ENCODE measurements at places on chromosomes 7 and 10.
A peak's percentile ranks its signal among the peaks of the same experiment; 100 is the strongest.

GRCh38 chr10:82267465-82267864 lies 392.5 kb downstream of the NRG3 start:
- no peak for DNase-seq

DNA sequence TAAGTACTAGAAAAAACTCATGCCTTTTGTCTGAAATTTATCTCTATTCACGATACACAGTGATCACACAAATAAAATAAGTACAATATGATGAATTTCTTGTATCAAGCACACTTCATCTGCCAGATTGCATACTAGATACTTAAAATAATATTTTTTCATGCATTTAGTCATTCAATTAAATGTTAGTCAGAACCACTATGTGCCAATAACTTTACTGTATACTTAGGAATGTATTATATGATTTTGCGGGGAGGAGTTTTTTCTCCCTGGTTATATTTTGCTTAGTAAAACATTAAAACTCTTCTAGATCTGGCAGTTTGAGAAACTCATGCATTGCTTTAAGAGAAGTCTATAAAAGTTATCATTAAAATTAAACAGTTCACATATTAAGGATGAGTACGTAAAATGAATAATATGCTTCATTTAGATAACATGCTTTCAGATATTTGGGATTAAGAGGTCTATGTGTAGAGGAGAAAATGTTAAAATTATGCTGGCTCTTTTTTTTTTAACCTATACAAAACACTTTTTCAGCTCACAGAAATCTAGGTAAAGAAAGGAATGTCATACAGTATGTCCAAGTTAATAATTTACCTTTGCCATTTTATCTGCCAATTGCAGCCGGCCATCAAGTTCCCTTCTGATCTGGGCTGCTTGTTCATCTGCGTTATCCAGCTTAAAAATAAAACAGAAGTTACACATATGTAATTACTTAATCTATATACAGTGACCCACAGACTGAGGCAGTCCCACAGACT lies 70.1 kb downstream of the RNF133 start:
- no peak for DNase-seq

- no peak for DNase-seq
Observed at GRCh38 chr10:125146791-125147579, 13.4 kb downstream of the CTBP2 start.

DNA sequence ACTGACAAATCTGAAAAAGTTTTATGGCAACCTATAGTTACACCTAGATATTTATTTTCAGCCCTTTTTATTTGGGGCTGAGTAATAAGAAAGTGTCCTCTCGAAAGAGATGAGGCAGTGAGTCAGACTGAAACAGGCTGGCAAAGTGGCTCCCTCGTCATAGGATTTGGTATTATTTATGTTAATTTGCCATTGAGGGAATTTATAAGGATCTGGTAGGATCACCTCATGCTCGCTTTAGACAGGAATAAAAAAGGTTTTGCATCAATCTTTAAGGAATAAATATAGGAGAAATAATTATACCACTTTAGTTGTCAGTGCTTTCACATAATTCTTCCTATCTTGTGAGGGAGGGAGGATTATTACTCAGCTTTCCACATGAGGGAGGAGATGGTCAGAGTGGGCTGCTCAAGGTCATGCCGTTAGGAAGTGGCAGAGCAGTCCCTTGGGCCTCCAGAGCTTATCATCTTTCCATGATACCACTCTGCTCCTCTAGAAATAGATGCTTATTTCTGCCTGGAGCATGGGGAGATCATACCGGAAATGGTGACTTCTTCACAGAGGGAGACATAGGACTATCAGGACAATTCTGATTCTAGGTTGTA lies 356.8 kb downstream of the GPR158 start:
- DNase-seq = no peak

GRCh38 chr7:55132890-55133551 lies 114.2 kb downstream of the EGFR start:
- no peak for DNase-seq

- DNase-seq = no peak
Observed at GRCh38 chr7:87129848-87130247, 22.4 kb upstream of the DMTF1 start.

GRCh38 chr10:79243181-79244067 lies 103.8 kb upstream of the PPIF start:
- peak; percentile 50 for DNase-seq

DNA sequence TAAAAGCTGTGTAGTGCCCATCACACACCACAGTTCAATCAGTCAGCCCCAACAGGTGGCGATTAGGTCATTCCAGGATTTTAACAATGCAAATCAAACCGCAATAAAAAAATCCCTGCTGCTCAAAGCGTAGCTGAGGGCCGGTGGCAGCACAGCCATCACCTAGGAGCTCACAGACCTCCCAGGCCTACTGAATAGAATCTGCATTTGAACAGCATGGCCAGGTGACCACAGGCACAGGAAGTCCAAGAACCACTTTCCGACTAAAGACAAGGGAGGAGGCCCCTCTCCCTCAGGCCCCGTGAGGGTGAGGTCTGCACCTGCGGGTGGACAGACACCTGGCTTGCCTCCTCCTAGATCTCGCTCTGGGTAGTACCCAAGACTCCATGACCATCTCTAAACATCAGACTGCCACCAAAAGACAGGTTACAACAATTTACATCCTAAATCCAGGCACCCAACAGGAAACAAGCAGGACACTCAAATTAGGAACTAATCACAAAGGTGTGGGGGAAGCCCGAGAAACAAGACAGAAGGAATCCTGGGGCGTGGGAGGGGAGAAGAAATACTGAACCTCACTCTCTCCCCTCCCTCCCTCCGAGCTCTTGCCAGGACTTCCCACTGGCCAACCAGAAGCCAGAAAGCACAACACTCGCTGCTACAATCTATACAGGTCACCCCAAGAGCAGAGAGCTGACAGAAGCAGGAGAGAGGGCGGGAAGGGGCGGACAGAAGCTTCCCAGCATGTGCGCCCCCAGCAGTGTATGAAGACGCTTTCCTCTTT lies 19.2 kb downstream of the GNA12 start:
- no peak for DNase-seq

DNA sequence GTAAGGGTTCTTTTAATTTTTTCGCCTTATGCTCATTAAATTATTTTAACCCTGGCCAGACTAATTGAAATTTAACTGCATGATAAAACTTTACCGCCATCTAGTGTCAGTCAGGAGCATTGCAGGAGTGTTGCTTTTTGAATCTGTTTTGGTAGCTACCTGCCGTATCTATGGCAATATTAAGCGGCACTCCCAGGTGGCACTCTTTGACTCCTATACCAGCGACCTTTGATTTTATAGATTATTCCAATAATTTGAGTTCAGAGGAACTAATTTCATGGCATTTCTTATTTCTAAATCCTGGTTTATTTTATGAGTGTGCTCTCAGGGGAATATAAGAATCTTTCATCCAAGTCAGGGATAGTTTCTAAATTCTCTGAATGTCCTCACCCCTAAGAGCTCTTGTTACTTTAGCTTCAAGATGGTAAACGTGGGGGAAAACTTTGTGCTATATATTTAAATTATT lies 198.9 kb downstream of the REEP3 start:
- DNase-seq = peak; percentile 72

- no peak for DNase-seq
Observed at GRCh38 chr7:36690041-36690440, 34.3 kb downstream of the AOAH start.

DNA sequence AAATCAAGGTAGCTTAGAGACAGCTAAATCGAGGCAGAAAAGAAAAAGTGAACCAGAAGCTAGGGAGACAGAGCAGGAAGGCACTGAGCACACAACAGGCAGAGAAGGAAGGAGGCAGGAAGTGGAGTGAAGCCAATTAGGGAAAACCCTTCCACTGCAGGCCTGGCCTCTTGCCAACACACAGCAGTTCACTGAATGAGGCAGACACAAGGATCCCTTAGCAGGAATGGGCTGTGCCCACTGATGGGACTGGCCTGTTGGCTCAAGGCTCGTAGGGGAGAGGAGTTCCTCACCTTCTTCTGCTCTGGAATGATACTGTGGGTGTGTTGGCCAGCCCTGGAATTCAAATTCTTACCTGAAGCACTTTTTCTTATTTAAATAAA lies 220.3 kb upstream of the STK17A start:
- peak; percentile 67 for DNase-seq

DNA sequence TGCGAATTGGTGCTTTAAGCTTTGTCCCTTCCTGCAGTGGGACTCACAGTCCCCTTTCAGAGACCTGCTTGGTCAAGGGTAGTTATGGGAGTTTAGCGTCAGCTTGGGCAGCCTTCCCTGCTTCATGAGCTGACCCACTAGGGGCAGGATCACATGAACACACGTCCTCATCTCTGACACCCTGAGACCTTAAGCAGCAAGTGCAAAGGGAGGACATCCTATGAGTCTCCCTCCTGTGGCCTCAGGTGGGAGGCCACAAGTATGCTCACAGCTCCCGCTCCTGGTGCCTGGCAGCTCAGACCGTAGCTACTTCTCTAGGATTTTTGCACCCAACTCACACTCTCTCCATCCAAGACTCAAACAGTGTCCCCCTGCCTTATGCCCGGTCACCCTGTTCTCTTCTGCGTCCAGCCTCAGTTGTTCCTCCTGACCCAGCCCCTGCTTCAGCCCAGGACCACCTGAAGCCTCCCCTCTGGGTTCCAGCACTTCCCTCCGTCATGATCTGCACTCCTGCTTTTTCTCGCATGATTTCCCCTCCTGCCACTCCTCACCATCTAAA lies 136.6 kb upstream of the FAM20C start:
- no peak for DNase-seq

DNA sequence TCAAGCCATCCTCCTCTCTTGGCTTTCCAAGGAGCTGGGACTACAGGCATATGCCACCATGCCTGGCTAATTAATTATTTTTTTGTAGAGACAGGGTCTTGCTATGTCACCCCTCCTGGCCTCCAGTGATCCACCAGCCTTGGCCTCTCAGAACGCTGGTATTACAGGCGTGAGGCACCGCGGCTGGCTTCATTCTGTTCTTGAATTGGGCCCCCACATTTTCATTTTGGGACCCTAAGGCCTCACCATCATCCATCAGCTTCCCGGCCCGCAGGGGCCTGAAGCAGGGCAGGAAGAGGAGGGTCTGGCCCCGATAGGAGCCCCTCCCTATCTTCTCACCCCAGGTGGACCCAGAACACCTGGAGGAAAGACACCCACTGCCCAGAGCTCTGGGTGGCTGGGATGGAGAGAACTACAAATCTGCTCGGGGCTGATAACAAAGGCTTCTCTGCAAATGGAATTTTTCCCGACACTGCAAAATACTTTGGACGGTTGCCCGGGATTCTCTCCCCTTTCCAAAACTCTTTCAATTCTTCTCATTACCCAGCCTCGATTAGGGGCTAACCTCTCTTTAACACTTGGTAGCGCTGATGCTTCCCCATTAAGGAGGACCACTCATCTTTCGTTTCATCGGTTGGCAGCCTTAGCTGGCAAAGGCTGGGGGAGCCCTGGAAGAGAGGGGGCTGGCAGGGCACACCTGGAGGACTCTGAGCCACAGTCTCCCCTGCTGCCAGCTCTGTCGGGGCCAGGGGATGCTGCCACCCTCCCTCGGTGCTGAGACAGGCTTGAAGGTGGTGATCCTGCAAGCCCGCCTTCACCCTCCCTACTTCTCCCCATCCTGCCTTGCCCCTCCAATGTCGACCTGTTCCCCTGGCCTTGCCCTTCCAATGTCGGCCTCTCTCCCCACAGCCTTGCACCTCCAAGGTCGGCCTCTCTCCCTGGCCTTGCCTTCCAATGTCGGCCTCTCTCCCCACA lies 81.0 kb upstream of the GNA12 start:
- DNase-seq = no peak

GRCh38 chr10:50281210-50281966 lies 30.1 kb upstream of the ASAH2 start:
- no peak for DNase-seq

GRCh38 chr10:67471022-67471421 lies 225.0 kb downstream of the CTNNA3 start:
- no peak for DNase-seq

GRCh38 chr7:121084748-121085336 lies 96.3 kb downstream of the CPED1 start:
- DNase-seq = no peak

GRCh38 chr7:28114056-28114455 lies 66.5 kb downstream of the JAZF1 start:
- peak; percentile 93 for DNase-seq

GRCh38 chr7:66617295-66617694 lies 11.4 kb upstream of the KCTD7 start:
- no peak for DNase-seq

GRCh38 chr7:48096273-48096672 lies 7.2 kb downstream of the UPP1 start:
- DNase-seq = no peak

- no peak for DNase-seq
Observed at GRCh38 chr10:5573968-5574641, 49.3 kb downstream of the CALML3 start.

Data from NCI-H2171 treated with DMSO at 0.1 percent for 48 hours (cell line).